ENCODE measurements at places on chromosomes 11 and 22.

DNA sequence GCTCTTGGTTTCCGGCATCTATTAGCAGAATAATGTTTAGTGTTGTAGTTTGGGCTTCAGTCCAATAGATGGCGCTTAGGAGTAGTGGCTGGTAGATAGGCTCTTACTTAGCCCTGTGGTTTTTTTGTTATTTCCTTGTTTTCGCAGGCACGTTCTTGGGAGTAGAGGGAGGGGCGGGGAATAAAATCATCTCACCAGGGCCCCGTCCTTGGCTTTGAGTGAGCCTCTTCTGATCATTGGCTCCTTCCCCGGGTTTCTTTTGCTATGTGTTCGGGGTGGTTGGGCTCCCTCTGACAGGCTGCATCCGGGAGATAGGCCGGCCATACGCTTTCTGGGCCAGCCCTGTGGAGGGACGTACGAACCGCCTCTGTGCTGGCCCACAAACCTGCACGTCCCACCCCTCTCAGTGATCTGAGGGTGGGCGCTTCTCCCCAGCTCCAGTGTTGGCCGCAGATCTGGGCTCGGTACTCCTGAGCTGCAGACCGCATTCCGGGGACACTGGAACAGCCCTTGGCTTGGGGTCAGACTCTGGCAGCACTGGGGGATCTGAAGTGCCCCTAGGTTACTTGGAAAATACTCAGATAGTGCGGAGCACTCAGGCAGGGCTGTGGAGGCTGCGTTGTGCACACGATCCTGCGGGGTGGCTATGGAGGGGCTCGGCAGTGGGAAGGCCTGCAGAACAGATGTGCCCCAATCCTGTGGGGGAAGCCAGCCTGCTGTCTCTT, 217.0 kb downstream of the DYNC2H1 start:
- peak; percentile 8 for DNase-seq

- no peak for DNase-seq
Observed at GRCh38 chr11:40162901-40163883, 1296.3 kb downstream of the LRRC4C start.

DNA sequence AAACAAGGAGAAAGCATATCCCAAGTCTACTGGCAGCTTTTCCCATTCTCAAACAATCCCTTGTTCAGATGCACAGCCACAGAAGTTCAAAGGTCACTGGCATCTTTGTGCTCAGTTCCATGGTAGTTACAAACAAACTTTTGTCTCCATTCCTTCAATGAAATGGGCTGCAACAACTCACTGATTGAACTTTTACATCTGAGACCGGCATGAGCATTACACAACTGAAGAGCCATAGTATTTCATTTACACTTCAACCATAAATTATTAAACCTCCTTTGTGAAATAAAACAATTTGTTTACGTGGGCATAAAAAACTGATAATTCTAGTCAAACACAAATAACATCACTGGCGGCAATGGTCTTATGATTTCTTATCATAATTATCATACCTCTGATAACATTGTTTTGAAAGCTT, 67.8 kb upstream of the ARHGAP32 start:
- no peak for DNase-seq

DNA sequence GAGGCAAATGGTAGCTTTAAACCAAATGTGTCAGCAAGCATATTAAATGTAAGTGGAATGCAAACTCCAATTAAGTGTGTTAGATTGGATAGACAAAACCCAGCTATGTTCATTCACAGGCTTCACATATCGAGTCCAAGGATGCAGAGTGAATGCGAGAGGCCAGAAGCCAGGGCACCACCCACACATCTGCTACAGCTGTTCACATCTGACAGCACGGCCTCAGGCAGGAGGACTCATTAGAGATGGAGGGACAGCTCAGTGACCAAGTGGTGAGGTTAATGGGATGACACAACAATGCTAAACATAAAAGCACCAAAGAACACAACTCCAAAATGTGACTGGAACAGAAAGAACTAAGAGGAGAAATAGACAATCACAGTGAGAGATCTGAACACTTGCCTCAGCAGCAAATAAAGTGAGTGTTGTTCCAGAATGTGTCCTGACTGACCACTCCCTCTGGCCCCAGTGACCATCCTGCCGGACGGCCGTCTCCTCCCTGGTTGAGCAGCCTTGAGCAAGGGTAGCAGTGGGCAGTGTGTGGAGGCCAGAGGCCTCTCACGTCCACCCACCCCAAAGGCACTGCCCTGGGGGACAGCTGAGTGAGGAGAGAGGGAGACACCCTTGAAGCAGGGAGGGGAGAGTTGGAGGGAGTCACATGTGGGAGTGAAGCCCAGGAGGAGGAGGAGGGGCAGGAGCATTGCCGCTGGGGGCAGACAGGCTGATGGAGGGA, 23.8 kb downstream of the ALG12 start:
- DNase-seq = no peak

- DNase-seq = no peak
Observed at GRCh38 chr11:64192434-64192833, 6.5 kb downstream of the STIP1 start.

DNA sequence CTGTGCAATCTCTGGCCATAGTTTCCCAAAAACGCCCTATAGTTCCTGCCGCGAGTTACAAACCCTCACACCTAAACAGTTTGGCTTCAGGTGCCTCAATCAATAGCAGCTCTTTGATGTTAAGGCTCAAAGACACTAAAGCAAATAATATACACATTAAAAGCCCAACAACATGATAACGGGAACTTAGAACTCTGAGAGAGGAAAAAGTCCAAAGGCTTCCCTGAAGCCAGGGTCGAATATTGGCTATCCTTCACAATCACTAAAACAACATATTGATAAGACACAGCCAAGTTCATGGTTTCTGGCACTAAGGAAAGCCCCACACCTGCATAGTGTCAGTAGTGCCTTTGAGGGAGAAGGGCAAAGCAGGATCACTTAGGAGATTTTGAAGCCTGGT, 54.9 kb downstream of the NTM start:
- DNase-seq = no peak

DNA sequence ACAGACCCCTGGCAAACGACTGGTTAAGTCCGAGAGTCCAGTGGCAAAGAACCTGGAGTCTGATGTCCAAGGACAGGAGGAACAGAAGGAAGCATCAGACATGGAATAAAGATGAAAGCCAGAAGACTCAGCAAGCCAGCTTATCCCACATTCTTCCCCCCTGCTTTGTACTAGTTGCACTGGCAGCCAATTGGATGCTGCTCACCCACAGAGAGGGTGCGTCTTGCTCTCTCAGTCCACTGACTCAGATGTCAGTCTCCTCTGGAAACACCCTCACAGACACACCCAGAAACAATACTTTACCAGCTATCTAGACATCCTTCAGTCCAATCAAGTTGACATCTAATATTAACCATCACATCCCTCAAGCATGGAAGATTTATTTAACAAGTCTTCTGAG, 1265.8 kb upstream of the CNTN5 start:
- no peak for DNase-seq

GRCh38 chr11:1866776-1867175, 13.9 kb downstream of the LSP1 start:
- DNase-seq = no peak

- no peak for DNase-seq
Observed at GRCh38 chr11:12441231-12441861, 64.0 kb downstream of the PARVA start.

- no peak for DNase-seq
Observed at GRCh38 chr11:116989184-116989583, 109.0 kb downstream of the SIK3 start.

DNA sequence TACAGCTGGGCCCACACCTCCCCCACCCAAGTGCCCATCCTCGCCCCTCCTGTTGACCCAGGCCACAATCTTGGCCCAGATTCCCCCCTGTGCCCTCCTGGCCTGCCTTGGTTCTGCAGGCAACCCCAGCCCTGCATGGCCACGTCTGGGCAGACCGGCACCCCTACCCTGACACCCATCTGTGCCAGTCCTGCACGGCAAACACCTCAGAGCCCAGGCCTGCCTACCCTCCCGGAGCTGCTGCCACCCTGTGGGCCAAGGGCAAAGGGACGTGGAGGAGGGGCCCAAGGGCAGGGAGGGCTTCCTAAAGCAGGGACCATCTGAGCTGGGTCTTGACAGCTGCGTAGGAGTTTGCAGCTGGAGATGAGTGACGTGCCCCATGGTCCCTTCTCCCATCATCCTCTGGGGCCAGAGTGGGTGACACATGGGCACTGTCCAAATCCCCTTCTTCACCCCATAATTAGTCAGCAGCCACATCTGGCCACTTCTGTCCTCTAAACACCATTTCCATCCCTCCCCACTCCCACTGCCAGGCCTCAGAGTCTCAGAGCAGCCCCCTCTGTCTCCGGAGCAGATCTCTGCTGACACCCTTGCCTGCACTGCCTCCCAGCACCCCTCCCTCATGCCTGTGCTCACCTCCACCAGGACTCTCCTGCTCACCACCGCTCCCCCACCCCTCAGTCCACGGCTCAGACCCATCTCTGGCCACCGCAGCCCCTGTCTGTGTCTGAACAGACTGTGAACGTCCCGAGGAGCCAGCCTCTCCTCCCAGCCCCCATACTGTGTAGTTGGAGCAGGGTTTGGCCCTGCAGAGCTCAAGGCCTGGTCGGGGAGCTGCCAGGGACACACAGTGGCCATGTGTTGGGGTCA, 35.6 kb upstream of the PPARA start:
- no peak for DNase-seq

- peak; percentile 75 for DNase-seq
Observed at GRCh38 chr11:125164422-125165110, at the start of gene PKNOX2. Gene PKNOX2 (plus strand): TSS chr11:125164751. CDS start chr11:125351306, 186,555 bp downstream.

DNA sequence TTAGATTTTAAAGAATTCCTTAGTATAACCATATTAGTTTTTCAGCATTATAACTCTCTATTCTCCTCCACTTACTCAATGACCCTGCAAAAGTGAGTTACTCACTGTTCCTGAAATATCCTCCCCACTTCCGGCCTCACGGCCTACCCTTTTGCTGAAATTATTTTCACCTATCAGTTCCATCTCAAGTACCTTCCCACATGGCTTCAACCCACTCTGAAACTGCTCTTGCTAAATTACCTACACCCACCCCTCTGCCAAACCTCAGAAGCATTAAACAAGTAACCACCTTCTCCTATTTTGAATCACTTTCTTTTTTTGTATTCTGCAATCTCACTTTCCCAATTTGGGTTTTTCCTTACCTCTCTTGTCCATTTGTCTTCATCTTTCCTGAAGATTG, 37.7 kb downstream of the OR5P2 start:
- peak; percentile 5 for DNase-seq

DNA sequence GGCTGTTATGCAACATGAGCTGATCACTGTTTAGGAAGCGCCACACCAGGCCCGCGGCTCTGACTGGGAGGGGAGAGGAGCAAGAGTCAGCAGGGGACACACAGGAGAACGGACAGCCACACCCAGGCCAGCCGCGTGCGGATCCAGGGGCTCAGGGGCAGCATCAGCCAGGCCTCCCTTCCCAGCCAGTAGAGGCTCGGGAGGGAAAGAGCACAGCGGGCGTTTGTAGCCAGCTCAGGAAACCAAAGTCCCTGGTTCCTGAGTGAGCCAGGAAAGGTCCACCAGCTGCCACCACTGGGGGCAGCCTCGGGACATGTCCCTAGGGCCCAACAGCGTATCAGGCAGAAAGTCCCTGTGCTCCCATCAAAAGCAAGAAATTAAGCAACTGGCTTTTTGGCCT, 71.8 kb upstream of the PITPNB start:
- no peak for DNase-seq

DNA sequence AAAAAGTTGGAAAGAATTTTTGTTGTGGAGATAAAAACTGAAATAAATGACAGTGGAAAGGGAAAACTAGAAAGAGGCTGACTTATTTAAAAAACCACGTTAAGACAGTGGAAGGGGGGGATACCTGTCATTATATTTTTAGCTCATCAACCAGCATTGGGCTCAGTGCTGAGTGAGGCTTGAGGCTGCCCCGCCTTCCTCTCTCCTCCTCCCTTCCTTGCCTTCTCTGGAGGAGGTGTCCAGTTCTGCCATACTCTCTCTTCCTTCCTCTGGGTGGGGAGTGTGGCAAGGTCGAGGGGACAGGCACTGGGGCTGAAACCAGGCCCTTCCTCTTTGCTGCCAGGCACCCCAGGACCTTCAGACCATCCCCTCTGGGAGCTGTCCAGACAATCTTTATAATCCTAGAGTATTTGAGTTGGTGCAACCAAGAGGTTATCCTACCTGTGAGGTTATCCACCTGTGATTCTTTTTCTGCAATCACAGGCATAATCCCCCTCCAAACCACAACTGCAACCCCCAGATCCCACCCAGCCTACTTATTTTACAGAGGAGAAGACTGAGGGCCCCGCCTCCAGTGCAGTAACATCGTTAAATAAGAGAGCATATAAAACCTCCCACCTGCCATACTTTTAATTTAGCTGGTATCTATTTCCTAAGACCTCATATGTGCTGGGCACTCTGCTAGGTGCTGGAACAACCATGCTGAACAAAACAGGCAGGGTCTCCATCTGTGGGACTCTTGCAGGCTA, 578.5 kb downstream of the BUD13 start:
- no peak for DNase-seq

DNA sequence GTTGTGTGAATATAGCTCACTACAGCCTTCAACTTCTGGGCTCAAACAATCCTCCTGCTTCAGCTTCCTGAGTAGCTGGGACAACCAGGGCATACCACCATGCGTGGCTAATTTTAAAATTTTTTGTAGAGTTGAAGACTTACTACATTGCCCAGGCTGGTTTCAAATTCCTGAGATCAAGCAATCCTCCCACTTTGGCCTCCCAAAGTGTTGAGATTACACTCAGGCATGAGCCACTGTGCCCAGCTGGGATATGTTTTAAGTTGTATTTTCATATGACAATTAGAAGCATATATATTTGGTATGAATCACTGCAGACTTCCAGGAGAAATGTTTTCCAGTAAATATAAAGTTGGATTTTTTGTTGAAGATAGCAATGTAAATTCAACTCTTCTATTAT, 15.4 kb downstream of the DDX10 start:
- DNase-seq = no peak

- DNase-seq = no peak
Observed at GRCh38 chr11:91243630-91244029, 981.0 kb upstream of the FAT3 start.

Data from activated CD4-positive, alpha-beta T cell treated with anti-CD3 and anti-CD28 coated beads, Interleukin-2, amount 50 U/mL, for 48 hours (primary cell).